ENCODE measurements at places on chromosomes 4 and X.

DNA sequence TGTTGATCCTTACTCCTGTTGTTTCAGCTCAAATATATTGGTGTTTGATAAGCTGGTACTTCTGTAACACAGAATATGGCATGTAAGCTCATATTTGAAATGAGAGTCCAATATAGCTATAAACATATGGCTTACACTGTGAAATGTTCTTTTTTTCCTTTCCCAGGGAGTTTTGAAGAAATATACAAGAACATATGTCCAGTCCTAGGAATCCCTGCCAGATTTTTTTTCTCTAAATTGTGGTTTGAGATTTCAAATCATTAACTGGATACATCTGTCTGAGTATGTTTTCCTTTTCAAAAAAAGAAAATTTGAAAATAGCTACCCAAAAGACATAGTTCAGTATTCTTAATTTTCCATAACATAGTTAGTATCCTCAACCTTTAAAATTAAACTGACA, 60.2 kb downstream of the HMGB2 start:
- DNase-seq, result no peak

DNA sequence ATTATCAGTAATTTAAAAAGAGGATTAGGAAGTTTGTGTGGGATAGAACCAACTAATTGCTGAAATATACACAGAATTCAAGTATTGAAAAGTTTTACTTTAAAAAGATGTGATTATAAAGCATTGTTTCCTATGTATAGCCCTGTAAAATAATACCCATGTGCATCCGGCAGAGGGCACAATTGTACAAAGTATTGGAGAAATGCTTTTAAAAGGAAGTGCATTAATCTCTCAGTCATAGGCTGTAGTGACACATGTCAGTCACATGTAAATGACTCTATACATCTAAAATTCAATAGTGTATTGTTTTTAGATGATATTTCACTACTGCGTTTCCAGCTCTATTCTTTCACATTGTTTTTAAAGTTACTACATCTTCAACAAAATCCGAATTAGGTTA, 9.7 kb upstream of the GEMIN8 start:
- DNase-seq, result no peak

- DNase-seq, result peak; percentile 4
These were observed 41.4 kb upstream of the NDST4 start for GRCh38 chr4:115154826-115155225.

DNA sequence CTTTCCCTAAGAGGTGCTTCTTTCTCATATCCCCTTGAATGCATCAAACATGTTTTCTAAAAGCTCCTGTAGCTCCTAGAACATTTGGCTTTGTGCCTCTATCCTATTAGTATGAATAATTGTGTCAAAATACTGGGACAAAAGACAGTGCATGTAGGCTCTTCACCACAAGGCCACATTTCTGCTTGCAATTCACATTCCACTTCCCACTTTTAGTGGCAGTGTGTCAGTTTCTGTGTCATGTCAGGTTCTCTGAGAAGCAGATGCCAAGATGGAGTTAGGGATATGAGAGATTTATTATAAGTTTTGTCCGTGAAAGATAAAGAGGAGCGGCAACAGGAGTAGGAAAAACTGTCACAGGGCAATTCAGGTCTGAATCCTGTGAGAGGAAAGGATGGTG, 61.3 kb upstream of the GPRIN3 start:
- DNase-seq, result no peak

- no peak for DNase-seq
These were observed 49.5 kb downstream of the TMEM154 start for GRCh38 chr4:152630324-152630723.

GRCh38 chrX:13092455-13092941, 48.1 kb upstream of the FAM9C start:
- DNase-seq, result no peak
